ENCODE measurements at places on chromosomes 5 and 9.

DNA sequence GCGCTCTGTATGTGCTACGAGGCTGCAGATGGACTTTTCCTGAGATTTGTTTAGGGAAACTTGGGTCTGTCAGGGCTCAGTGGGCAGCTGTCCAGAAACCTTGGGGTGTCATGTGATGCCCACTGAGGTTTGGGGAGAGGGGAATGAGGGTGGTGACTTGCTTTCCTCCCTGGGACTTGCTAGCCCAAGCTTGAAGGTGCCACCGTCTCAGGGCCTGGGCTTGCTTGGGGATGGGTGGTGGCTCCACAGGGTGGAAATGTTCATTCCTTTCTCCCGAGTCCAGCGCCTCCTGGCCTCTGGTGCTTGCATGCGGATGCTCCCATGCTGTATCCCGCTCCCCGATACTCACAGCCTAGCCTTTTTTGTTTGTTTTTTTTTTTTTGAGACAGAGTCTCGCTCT is 33.3 kb downstream of the ZNF618 start:
- no peak for DNase-seq

- peak; percentile 67 for DNase-seq
Measured at GRCh38 chr5:131538177-131538593, 96.8 kb downstream of the RAPGEF6 start.

- DNase-seq = no peak
Measured at GRCh38 chr9:19995619-19996018, 206.8 kb upstream of the SLC24A2 start.

GRCh38 chr5:154896562-154897165 is 38.2 kb downstream of the CNOT8 start:
- no peak for DNase-seq

- DNase-seq = no peak
Measured at GRCh38 chr5:91487420-91487819, 104.3 kb upstream of the ARRDC3 start.

DNA sequence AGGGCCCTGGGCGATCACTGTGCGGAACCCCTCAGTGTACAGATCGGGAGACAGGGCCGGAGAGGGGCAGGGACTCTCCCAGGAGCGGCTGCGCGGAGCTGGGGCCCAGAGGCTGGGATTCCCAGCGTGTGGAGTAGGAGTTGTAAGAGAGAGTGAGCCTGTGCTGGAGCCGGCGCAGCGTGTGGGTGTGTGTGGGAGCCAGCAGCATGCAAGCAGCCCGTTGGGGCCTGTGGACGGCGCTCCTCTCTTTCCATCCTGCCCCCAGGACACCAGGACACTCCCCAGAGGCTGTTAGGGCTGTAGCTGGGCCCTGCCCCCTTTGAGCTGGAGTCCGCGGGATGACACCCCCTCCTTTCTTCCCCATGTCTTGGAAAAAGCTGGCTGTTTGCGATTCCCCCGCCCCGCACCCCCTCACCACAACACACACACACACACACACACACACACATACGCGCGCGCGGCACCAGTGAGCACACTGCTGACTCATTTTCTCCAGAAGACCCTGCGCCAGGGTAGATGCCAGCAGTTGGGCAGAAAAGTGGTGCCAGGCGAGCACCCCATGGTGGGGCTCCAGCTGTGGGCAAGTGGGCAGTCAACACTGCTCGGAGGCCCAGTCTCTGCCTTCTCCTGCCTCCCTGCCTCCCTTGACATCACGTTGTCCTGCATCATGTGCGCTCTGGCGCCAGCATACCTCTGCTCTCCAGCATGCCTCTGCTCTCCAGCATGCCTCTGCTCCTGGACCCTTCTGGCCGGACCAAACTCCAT is 1.5 kb downstream of the COL27A1 start:
- peak; percentile 87 for DNase-seq

GRCh38 chr5:131928957-131929356 is 16.5 kb downstream of the MEIKIN start:
- no peak for DNase-seq

DNA sequence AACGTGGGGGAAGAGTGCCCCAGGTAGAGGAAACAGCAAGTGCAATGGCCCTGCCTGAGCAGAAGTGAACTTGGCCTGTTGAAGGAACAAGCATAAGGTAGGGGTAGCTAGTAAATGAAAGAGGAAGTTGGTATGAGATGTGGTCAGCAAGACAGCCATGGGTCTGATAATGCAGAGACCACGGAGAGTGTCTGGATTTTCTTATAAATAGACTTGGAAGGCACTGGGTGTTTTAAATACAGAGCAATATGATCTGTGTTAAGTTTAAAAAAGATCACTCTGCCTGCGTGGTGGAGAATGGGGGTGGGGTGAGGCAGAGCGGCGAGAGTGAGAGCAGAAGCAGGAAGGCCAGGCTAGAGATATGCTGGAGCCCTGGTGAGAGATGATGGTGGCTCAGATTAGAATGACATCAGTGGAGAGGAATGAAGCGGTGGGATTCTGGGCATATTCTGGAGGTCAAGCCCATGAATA is 4.2 kb downstream of the ADAM19 start:
- DNase-seq = peak; percentile 93

DNA sequence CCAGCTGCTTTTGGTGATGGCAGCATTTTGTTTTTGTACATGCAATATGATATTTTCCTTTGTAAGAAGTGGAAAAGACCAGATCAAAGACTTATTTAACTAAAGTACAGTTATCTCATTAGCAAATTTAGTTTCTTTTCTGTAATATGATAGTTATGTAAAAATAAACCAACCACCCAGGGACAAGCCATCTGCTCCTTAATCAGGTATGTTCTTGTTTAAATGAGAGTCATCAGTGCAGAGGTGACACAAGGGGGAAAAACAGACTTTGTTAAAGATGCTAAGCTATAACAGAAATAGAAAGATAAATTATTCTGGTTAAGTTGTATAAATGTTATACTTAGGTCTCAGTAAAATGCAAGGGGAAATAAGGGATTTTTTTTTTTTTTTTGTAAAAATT is 805.7 kb upstream of the SEMA6A start:
- no peak for DNase-seq

DNA sequence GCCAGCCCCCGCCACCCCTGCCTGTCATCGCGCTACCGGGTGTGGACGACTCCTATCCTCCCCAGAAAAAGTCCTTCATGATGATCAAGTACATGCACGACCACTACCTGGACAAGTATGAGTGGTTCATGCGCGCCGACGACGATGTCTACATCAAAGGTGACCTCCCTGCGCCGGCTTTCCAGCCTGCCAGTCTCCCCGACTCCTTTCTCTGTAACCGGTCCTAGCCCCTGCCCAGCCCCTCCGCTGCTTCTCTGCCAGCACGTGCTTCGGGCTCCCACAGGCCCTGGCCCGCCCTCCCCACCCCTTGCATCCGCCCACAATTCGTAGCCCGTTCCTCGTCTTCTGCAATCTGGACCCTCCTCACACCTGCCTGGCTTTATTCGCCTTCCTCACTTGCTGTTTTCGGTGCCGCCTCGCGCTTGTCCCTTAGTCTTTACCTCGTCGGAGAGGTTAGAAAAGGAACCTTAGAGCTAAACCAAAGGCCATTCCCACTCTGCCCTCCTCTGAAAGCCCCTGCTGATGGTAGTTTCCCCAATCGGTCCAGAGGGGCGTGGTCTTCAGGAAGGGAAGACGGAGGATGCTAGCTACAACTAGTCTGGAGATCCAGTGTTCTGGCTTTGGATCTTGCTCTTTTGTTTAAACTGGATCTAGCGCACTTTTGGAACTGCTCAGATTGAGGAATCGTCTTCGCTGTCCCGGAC is 1.4 kb downstream of the CHSY3 start:
- peak; percentile 34 for DNase-seq

DNA sequence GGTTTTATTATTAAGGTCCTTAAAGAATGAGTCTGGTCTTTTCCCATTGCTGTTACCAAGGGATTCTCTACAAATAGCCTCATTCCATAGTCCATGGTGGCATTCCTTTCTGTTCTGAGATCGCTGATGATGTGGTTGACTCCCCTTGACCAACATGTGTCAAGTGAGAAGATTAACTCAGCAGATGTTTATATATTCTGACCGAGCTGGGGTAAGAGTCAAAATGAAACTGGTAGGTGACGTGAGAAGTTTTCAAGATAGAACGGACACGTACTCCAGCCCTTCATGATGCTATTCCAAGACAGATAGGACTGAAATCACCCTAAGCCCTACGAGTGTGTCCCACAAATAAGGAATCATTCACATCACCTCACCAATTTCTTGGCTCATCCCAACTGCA is 155.5 kb upstream of the WWC1 start:
- no peak for DNase-seq

GRCh38 chr5:88956416-88956815 is 73.4 kb upstream of the MEF2C start:
- no peak for DNase-seq

- peak; percentile 44 for DNase-seq
Measured at GRCh38 chr5:61966997-61967396, 339.0 kb upstream of the KIF2A start.

GRCh38 chr9:100473276-100474081 is 530 bp downstream of the TMEFF1 start:
- peak; percentile 44 for DNase-seq

- DNase-seq = no peak
Measured at GRCh38 chr5:55771175-55771655, 33.4 kb downstream of the DDX4 start.

DNA sequence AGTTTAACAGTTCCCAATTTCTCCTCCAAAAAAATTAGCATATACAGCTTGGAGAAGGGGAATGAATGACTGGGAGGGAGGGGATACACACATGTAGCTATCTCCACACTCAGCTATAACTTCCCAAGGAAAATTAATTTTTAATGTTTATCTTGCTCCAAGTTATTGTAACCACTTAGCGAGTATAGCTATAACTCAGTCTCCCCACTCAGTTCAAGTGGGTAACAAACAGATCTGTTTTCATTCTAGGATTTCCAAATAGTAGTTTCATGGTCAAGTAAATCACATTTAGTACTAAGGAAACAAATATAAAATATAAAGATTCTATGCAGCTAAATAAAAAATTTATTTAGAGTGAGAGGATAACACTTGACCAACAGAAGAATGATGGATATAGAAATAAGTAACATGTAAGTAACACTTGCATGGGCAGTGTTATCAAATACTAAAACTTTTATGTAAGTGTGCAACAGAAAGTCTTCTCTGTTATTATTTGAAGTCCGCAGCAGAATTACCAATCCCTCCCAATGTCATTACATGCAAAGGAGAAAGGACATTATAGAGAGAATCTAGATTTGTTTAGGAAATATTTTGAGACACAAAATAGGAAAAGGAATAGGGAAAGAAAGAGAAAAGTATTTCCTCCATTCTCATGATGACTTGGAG is 10.2 kb upstream of the NFIB start:
- DNase-seq = no peak

GRCh38 chr5:150105928-150106615 is 19.7 kb upstream of the CSF1R start:
- no peak for DNase-seq

- DNase-seq = no peak
Measured at GRCh38 chr9:91660521-91660920, 236.9 kb upstream of the NFIL3 start.

GRCh38 chr9:68746525-68746924 is 41.5 kb downstream of the PIP5K1B start:
- no peak for DNase-seq

DNA sequence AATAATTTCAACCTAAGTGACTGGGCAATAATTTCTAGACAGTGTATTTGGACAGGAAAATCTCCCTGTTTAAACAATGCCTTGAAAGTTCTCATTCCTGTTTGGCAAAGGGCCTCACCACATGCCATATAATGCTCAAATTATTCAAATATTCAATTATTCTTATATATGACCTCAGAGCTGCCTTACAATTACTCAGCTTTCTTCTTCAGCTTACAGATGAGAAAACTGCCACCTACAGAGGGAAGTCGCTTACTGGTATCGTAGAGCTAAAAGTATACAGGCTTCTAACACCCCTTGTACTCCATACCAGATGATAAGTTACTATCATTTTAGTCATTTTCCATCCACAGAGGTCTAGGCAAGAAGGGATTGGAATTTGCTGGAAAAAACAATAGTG is 830.3 kb downstream of the BRINP1 start:
- DNase-seq = no peak

GRCh38 chr9:133713960-133714495 is 24.1 kb downstream of the SARDH start:
- no peak for DNase-seq

- DNase-seq = peak; percentile 44
Measured at GRCh38 chr5:52920929-52921328, 68.2 kb upstream of the ITGA2 start.

DNA sequence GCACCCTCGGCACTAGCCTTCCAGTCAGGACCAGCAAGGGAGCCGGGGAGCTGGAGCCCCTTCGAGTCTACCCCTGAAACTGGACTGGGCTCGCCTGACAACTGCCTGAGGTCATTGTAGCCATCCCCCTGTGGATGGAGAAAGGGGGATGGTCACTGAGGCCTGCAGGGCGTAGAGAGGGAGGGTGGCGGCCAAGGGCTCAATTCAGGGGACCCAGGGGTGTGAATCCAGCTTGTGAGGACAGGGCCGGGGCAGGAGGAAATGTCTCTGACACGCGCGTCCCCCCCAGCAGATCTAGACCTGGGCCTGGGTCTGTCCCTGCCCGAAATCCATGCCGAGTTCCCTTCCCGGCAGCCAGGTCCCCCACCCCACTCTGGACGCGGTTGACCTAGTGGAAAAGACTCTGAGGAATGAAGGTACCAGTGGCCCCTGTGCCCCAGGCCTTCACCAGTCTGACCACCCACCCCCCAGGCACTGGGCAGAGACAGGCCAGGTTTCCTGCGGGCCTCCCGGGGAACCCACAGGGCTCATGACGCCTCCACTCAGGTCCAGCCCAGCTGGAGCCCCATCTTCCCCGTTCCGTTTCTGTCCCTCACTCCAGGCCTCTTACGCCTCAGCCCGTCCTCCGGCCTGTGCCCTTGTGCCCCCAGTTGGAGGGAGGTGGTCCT is 805 bp downstream of the SLC34A3 start:
- DNase-seq = no peak

- no peak for DNase-seq
Measured at GRCh38 chr5:89826938-89827337, 582.6 kb downstream of the CETN3 start.

- no peak for DNase-seq
Measured at GRCh38 chr9:113143432-113144227, 7.2 kb upstream of the SLC31A2 start.

GRCh38 chr5:32836176-32836575 is 125.1 kb downstream of the NPR3 start:
- no peak for DNase-seq

GRCh38 chr5:89597878-89598277 is 714.9 kb upstream of the MEF2C start:
- no peak for DNase-seq

DNA sequence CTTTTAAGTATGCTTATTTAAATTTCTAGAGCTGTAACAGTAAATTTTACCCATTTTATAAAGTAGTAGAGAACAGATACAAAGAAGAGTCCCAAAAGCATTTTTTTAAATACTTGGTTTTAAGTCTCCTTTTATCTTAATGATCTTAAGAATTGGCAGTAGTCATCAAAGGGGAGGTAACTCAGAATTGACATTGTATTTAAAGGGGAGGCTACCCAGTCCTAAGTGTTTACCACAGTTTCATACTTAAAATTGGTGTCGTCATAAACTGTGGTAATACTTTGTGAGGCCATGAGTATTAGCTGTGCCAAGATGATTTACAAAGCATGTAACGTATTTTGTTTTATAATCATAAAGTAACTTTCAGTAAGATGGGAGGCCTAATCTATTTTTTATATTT is 14.8 kb downstream of the SLC25A46 start:
- no peak for DNase-seq

All from fibroblast of skin of right biceps (primary cell).